ENCODE measurements at places on chromosomes 11 and 22. TPM values are rescaled to one million over a fixed set of nuclear protein-coding genes. Genes with fewer than 3 reads are reported as not detected.

DNA sequence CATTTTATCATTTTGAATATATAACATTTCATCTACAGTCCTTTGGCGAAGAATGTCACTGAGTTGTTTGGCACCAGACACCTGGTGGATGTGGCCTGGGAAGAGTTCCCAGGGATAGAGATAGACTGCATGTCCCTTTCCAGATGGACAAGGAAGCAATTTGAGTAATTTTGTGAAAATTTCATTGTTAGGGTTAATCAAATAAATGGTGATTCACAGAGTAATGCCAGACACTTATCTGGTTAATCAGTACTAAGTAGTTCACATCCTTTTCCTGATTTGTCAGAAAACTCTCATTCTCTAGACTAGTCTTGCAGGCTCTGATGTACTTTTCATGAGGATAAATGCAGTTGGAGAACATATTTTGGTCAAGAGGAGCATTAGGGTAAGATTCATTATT lies 41.6 kb downstream of the NAALAD2 start:
- no peak for DNase-seq

GRCh38 chr22:45212306-45212709 lies 28.4 kb downstream of the KIAA0930 start:
- DNase-seq: no peak

Gene HTR3A
- total RNA-seq: not detected

Gene GPR83
- total RNA-seq: 0.11 TPM

Gene NTM
- not detected for total RNA-seq

DNA sequence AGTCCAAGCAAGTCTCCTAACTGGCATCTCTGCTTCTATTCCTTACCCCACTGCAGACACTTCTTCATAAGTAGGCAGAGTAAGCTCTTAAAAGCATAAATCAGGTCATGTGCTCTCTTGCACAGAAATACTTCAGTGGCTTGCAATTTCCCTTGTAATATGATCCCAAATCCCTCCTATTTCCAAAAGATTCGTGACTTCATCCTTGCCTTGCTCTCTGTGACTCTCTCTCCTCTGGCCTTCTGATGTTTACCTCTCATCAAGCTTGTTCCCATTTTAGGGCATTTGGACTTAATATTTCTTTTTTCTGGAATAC lies 37.4 kb upstream of the NCR3LG1 start:
- DNase-seq: no peak

GRCh38 chr11:102836290-102836875 lies 7.0 kb downstream of the MMP3 start:
- no peak for DNase-seq

DNA sequence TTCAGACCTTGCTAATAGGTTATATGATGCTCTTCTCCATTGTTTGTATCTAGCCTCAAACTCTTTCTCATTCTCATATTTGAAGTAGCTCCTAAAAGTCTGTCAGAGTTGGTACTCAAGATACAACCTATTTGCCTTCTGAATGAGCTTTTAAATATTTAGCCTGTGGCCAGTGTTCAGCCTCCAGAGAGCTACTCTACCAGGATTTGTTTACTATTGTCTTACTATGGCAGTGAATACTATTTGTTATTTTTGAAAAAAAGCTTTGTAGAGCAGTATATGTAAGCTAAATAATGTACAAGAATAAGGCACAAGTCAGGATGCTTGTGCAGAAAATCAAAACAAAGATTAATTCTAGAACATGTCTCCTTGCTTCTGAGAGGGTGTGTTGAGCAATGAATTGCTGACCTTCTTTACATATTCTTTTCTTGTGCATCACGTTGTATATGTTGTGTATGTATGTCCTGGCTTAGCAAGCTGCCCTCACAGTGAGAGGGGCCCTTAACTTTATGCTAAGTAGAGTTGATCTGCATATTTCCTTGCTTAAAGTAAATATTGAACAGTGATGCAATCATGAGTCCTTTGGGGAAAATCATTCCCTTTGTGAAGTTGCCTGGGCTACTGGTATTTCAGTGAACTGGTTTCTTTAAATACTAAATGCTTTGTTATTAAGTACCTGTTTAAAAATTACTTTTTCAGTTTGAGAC lies 438.0 kb downstream of the LUZP2 start:
- DNase-seq: no peak

Gene NPTXR
- 6.3 TPM for total RNA-seq

- DNase-seq: no peak
These were observed 35.2 kb downstream of the XKR3 start for GRCh38 chr22:16789860-16790493.

Measured in CD8-positive, alpha-beta memory T cell (primary cell).